GM23248 (cell line): ENCODE measurements at places on chromosomes 11 and 22. TPM values are rescaled to one million over a fixed set of nuclear protein-coding genes. Genes with fewer than 3 reads are reported as not detected.

PICK1 gene
- 8.1 and 8.4 TPM in 2 replicates for polyA plus RNA-seq

SCARF2 gene
- polyA plus RNA-seq: 7.9 and 10.2 TPM in 2 replicates

B4GALNT4 gene
- 1.9 and 2.3 TPM in 2 replicates for polyA plus RNA-seq

MYO7A gene
- polyA plus RNA-seq: not detected in 2 replicates

PRAME gene
- not detected in 2 replicates for polyA plus RNA-seq

GRCh38 chr11:9001736-9002135 is 2.1 kb downstream of the NRIP3 start:
- peak; percentile 96 for DNase-seq

GRCh38 chr11:18987454-18988231 is 48.4 kb upstream of the MRGPRX1 start:
- DNase-seq: peak; percentile 53

DNA sequence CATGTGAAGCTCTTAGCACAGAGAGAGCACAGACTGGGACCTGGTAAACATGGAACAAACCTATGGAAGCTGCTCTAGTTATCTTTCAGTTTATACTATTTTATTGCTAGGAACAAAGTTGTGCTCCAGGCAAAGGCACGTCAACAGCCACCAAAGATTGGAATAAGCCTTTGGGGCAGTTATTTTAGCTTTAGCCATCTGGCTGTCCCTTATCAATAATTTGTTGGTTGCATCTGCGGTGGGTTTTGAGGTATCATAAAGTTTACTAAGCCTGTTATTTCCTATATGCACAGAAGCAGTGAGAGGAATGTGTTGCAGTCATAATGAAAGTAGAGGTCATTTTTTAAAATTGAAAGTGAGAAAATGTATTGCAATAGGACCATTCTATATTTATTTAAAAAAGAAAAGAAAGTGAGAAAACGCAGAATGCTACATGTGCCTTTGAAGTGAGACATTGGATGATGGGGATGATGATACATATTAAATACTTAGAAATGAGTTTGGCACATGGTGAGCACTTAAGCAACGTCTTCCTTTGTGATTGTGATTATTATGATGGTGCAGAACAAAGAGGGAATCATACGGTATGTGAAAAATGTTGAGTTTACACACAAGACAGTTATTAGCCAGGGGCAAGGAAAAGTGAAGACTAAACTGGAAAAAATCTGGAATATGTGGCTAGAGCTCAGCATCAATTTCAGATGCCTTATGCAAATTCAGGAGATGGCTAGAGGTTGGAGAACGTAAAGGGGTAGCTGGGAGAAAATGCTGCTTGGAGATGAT is 58.3 kb downstream of the PRR5L start:
- DNase-seq: peak; percentile 84
